ENCODE measurements at places on chromosomes 7 and 10.

DNA sequence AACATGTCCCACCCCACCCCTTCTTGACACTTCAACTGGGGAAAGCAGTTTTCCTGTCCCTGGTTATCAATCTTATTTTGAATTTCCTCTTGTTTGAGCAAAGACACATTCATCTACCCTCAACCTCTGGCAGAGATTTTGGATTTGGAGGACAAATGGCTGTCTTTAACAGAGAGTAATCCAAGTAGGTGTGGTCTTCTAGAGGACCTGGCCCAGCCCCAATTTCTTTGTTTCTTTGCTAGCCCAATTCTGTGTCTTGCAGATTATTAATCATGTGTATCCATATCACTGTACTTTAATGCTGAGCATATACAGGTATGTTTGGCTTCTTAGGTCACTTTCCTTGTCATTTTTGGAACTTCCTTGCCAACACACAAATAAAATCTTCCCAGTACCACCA is 58.8 kb upstream of the ADCY1 start:
- no peak for DNase-seq

GRCh38 chr7:92873776-92874175 is 37.4 kb upstream of the CDK6 start:
- no peak for DNase-seq

DNA sequence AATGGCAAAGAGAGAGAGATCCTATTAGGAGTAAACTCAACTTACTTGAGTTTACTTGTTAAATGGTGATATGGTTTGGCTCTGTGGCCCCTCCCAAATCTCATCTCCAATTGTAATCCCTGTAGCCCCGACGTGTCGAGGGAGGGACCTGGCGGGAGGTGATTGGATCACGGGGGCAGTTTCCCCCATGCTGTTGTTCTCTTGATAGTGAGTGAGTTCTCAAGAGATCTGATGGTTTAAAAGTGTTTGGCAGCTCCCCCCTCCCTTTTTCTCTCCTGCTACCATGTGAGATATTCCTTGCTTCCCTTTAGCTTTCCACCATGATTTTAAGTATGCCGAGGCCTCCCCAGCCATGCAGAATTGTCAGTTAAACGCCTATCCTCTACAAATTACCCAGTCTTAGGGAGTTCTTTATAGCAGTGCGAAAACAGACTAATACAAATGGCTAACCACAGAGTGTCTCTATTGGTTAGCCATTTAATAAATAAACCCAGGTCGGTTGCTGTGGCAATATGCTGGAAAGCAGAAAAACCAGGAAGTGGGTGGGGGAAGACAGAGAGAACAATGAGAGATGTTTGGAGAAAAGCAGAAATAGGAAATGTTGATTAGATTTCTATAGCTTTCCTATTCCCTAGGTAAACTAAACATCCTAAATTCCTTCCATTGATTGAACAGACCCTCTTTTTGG is 3.0 kb upstream of the STMP1 start:
- DNase-seq = no peak

- no peak for DNase-seq
These were observed 1.0 kb upstream of the PAX2 start for GRCh38 chr10:100744136-100744986.

DNA sequence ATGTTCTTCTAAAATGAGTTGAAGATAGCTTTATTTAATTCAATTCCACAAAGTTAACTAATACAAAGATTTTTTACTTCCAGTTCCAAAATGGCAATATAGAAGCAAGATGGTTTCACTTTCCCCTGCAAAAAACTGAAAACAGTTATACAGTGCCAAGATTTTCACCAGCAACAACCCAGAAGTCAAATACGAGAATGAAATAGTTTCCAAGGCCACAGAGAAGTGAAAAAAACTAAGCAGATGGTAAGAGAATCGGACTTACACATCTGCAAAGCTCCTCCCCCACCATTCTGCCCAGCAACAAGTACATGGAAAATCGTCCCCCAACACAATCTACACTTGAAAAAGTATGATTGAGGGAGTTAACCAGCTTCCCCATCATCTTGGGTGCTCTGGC is 30.3 kb upstream of the KEL start:
- DNase-seq = no peak

GRCh38 chr7:25180592-25180923 is 47.7 kb downstream of the NPVF start:
- no peak for DNase-seq

DNA sequence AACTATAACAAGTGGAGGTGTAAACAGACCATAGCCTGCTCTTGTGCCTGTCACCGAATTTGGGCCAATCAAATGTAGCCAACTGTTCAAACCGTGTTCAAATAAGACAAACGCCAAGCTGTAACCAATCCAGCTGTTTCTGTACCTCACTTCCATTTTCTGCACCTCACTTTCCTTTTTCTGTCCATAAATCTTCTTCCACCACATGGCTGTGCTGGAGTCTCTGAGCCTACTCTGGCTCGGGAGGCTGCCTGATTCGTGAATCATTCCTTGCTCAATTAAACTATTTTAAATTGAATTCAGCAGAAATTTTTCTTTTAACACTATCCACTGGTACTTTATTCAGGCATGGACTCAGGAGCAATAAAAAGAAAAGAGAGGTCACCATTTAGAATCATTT is 29.9 kb upstream of the COL1A2 start:
- no peak for DNase-seq

DNA sequence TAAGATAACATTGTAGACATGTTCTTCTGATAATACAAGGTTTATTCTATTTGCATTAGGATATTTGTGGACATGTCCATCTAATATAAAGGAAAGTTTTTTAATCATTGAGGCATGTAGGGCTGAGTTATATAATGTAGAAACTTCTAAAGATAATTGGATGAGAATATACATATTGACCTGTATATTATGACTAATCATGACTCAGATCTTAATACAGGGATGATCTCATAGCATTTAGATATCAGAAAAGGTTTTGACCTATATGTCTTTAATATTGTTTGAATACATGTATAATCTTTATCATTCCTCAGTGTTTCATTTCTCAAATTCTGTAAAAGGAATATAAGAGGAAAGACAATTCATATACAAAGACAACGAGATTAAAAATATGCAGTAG is 39.2 kb downstream of the CD36 start:
- no peak for DNase-seq

- DNase-seq = no peak
These were observed 28.5 kb downstream of the PIK3CG start for GRCh38 chr7:106893591-106893990.

DNA sequence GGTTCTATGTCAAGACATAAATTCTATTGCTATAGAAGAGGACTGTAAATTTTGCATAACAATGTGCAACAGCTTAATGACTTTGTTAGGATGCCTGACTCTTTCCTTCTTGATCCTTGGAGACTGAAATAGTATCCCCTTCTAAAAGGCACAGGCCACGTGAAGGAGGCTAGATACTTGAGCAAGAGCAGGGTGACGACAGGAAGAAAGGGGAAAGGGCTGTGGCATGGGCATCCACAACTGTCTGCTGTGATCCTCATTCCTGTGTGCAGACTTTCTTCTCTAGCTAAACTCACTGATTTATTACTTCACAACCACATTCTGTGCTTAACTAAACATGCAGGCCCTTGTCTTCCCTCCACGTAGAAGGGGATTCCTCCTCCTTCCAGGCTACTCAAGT is 1111.8 kb upstream of the C7orf33 start:
- DNase-seq = no peak

DNA sequence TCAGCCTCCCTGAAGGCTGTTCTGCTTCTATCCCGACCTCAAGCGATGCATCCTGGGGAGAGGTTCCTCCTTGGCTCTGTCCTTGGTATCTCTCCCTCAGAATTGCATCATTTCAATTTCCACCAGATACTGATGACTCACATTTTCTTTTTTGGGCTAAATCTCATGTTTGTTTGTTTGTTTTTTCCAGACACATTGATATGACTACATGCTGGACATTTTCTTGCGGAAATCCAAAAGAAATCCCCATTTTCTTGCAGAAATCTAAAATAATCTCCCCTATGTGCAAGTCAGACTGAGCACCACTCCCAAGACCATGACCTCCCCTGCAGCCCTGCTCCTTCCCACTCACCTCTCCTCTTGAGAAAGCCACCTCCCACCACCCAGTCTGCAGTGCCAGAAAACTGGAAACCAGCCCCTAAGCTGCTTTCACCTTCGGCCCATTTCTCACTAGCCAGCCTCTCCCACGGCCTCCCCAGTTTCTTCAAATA is 260.2 kb upstream of the PRKCQ start:
- no peak for DNase-seq

DNA sequence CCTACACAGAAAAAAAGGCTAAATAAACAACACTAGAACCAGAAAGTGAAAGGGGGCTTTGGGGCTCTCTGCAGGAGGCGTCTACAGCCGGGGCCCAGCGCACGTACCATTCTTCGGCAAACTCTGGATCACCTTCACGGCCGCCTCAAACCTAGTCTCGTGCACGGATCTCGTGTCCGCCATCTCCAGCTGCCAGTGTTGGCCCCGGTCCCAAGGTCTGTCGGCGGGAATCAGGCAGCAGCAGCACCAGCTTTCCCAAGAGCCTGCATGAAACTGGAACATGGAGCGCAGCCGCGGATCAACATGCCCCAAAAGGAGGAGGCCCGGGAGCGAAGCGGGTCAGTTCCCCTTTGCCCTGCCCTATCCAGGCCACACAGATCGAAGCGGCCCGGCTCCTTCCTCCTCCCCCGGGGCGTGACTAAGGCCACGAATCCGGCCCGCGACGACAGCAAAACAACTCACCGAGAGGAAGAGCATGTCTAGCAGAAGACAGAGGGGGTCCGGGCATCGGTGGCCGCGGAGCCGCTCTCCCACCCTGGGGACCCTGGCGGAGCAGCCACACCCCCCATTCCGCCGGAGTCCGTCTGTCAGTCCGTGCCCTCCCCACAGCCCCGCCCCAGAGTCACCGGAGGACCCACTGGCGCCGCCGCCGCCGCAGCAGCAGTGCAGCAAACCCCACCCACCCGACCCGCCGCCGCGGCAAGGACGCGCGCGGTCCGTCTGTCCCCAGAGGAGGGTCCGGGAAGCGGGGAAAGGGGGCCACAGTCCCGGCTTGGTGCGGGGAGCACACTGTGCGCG is at the start of gene ACBD5:
TSS of gene ACBD5 (minus strand) at position 586 of the 798 bp plus-strand sequence. CDS start at position 477, 109 bp downstream.
- peak; percentile 67 for DNase-seq

GRCh38 chr10:89274928-89275327 is 23.4 kb upstream of the LIPA start:
- no peak for DNase-seq

GRCh38 chr7:6422926-6423632 is 24.7 kb downstream of the DAGLB start:
- no peak for DNase-seq

DNA sequence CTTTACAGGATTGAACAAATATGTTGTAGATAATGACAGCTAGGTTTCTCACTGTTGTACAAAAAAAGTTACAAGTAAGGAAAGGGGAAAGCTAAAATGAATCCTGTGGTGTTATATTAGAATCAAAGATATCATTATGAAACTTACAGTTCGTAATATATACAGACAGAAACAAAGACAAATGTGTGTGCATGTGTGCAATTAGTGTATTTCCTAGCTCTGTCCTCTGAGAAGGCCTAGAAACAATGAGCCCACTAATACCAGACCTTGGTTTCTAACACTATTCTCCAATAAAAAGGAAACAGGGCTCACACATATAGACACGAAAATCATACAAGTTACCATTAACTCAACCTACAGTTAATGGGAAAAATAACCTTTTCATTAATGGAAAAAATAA is 8.0 kb downstream of the KDM7A start:
- no peak for DNase-seq

- DNase-seq = peak; percentile 25
These were observed 24.9 kb downstream of the NRBF2 start for GRCh38 chr10:63157845-63158624.

DNA sequence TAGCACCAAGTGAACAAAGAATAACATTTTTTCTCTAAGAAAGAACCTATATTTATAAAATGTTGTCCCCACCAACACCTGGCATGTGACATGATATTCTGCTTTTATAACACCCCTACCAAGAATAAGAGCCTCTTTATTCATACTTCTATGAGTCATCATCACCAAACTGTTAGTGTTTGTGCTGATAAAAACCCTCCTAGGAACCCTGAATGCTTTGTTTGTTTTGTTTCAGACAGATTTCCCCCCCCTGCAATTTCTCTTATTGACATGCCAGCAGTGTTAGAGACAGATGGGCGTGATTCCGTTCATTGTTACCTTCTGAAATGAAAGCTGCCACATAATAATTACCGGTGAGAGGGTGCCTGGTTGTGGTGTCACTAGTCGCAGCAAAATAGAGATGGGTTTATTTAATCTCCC is 651.1 kb downstream of the SORCS1 start:
- no peak for DNase-seq

GRCh38 chr7:8387551-8388256 is 45.7 kb upstream of the NXPH1 start:
- DNase-seq = no peak

DNA sequence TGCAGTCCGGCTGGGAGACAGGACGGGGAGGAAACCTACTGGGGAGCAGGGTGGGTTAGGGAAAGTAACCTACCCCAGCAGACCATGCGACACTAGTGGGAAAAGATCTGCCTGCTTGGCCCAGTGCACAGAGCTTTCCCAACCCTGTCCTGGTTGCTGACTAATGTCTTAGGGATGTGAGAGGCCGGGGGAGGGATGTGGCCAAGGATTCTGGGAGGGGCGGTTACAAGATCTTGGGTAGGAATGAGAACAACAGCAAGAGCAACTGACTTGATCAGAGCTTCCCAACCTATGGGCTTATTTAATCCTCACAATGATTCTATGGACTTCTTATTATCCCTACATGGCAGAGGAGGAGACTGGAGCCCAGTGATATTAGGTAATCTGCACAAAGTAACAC is 24.0 kb upstream of the EIF5AL1 start:
- no peak for DNase-seq

GRCh38 chr7:132343199-132343598 is 233.1 kb downstream of the PLXNA4 start:
- no peak for DNase-seq

GRCh38 chr7:518630-519483 is 789 bp downstream of the PDGFA start:
- peak; percentile 31 for DNase-seq

- DNase-seq = no peak
These were observed at the start of gene ADAMTS14 for GRCh38 chr10:70672165-70673042. TSS of gene ADAMTS14 (plus strand) at chr10:70672506. CDS start at chr10:70672803, 297 bp downstream.

DNA sequence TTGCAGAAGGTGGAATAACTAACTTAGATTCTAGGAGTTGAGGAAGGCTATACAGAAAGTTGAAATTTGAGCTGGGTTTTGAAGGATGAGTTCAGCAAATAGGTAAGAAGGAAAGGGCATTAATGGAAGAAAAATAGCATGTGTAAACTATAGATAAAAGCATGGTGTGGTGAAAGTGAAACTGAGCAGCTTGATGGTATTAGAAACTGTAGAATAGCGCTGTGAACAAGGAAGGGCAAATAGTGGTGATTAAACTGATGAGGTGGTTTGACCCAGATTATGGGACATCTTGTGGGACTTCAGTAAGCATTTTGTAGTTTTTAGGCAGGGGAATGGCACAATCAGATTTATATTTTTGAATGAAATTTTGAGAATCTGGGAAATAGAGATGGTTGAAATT is 90.5 kb downstream of the EXOC6 start:
- DNase-seq = no peak

GRCh38 chr10:86795353-86795752 is 38.9 kb downstream of the BMPR1A start:
- DNase-seq = no peak

Measured in activated T-helper 2 cell treated with anti-CD3 and anti-CD28 coated beads, Interferon-gamma antibody, Interleukin-2, Interleukin-4, amounts not matched to agents 10 μg/mL and 5 μg/mL and 100 μg/mL, durations not matched to agents 14 hours and 24 hours and 36 hours (primary cell).